Lung microvascular endothelial cell (primary cell): ENCODE measurements at places on chromosomes 11 and 22.

DNA sequence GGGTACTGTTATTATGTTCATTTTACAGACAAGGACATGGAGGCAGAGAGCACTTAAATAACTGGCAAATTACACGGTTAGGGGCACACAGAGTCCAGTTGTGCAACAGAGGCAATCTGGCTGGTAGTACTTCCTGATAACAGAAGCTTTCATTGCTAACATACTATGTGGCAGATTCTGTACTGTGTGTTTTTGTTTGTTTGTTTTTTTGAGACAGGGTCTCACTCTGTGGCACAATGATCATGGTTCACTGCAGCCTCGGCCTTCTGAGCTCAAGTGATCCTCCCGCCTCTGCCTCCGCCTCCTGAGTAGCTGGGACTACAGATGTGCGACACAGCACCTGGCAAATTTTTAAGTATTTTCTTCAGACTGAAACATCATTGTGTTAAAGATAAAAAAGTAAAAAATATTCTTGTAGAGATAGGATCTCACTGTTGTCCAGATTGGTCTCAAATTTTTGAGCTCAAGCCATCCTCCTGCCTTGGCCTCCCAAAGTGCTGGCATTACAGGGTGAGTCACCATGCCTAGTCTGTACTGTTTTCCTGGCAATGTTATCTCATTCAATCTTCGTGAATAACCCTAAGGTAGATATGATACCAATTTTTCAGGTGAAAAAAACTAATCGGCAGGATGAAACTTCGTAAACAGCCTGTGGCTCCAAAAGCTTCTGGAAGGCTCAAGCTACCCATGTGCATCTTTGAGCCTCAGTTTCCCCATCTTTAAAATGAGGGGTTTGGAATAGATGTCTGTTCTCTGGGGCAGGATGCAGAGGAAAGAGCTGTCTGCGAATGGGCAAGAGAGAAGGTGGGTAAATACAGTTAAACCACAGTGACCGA is 921 bp upstream of the NUCB2 start:
- DNase-seq, result no peak

DNA sequence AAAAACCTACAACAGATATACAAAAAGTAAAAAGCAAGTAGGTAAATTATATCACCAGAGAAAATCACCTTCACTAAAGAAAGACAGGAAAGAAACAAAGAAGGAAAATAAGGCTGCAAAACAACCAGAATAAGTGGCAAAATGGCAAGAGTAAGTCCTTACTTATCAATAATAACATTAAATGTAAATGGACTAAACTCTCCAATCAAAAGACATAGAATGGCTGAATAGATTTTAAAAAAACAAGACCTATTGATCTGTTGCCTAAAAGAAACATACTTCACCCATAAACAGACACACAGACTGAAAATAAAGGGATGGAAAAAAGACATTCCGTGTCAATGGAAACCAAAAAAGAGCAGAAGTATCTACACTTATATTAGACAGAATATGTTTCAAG is 695.7 kb upstream of the FAT3 start:
- no peak for DNase-seq

DNA sequence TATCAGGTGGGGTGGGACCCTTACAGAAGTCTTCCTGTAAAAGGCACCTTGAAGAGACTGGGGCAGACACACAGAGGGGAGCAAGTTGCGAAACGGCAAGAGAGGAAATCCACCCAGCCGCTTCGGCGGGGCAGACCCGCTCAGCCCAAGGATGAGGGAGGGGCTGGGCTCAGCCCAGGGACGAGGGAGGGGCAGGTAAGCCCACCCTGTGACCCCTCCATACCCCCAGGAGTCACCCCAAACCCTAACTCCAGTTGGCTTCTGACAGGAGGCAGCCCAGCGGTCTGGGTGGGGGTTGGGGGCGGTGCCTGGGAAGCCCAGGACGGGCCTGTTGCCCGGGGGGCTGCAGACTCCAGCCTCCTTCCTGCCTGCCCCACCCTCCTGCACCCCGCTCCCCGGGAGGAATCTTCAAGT is 965 bp downstream of the OSBPL5 start:
- no peak for DNase-seq

GRCh38 chr11:100857236-100858005 is 170.3 kb downstream of the ARHGAP42 start:
- DNase-seq, result no peak

GRCh38 chr11:36421546-36422155 is 88.4 kb downstream of the TRAF6 start:
- DNase-seq, result no peak

- DNase-seq, result peak; percentile 54
Observed at GRCh38 chr11:73198677-73199076, 19.4 kb upstream of the P2RY2 start.

- peak; percentile 76 for DNase-seq
Observed at GRCh38 chr11:119339589-119340334, 921 bp downstream of the C1QTNF5 start.

DNA sequence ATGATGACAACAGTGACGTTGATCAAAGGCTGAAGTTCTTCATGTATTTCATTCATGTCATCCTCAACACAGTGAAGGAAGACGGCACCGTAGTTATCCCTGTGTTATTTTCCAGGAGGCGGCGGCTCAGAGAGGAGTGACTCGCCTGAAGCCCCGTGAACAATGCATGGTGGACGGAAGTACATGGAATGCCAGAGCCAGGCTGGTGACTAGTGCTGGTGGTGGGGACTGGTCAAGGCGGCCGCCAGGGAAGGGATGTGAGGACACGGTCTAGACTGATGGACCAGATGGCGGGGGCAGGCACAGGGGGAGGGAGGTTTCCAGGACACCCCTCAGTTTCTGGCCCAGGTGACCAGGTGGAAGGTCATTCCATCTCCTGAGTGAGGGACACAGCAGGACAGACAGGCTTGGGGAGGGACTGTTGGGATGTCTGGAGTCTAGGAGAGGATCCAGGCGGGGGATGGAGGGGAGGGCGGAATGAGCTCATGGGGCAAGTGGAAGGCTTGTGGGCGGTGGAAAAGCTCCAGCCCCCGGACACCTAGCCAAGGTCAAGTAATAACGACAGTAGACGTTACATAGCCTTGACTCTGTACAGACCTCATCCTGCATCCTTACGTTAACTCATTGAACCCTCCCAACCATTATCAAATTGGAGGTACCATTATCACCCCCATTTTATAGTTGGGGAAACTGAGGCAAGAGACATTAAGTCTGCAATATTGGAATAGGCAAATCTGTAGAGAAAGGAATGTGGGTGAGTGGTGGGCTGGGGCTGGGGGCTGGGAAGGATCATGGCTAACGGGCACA is 16.0 kb upstream of the PICK1 start:
- DNase-seq, result peak; percentile 35

- no peak for DNase-seq
Observed at GRCh38 chr22:42366806-42367581, 65.2 kb downstream of the NFAM1 start.

GRCh38 chr11:40100162-40100553 is 1359.3 kb downstream of the LRRC4C start:
- no peak for DNase-seq

DNA sequence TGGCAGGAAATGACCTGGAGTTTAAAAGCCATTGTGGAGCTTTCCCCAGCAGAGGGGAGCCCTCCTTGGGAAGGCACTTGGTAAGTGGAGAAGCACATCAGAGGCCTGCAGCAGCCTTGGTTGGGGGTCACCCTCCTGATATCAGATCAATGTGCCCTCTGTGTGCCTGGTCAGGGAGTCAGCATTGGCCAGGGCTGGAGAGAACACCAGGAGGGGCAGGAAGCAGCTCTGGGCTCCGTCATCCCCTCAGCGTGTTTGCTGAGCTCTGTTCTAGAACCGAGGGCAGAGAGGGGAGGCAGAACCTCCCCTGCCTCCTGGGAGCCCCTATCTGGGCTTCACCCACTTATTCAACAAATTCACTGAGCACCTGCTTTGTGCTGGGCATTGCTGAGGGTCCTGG is 846.0 kb downstream of the TBC1D22A start:
- no peak for DNase-seq
